Uterus (tissue), 4 donors: ENCODE measurements at places on chromosomes 7 and 10.

GRCh38 chr7:142788303-142789289 is 17.8 kb downstream of the PRSS2 start:
- H3K4me3 ChIP-seq, result no peak overlapping the region
- no peak overlapping the region for H3K27ac ChIP-seq
- no peaks in the 10 kb centered on the region for H3K36me3 ChIP-seq

- no peaks in the 10 kb centered on the region for H3K36me3 ChIP-seq
- DNase-seq, result no peak
- peak overlapping the region; percentile 7 for H3K27ac ChIP-seq
- H3K4me1 ChIP-seq, result peaks cover 9% of the 10 kb centered on the region
- H3K27me3 ChIP-seq, result no peaks in the 10 kb centered on the region
These were observed 142.1 kb downstream of the NEURL1 start for GRCh38 chr10:103635580-103635979.

- no peak for DNase-seq
- no peaks in the 10 kb centered on the region for H3K27me3 ChIP-seq
- no peak overlapping the region for H3K27ac ChIP-seq
- no peaks in the 10 kb centered on the region for H3K4me1 ChIP-seq
These were observed 123.1 kb upstream of the PITRM1 start for GRCh38 chr10:3295582-3296151.

GRCh38 chr10:6272126-6272525 is 69.4 kb downstream of the PFKFB3 start:
- no peaks in the 10 kb centered on the region for H3K27me3 ChIP-seq
- no peaks in the 10 kb centered on the region for H3K36me3 ChIP-seq
- H3K4me3 ChIP-seq, result no peak overlapping the region
- no peaks in the 10 kb centered on the region for H3K4me1 ChIP-seq
- DNase-seq, result no peak

GRCh38 chr10:90591629-90592028 is 266.2 kb downstream of the HTR7 start:
- no peak for DNase-seq
- no peaks in the 10 kb centered on the region for H3K36me3 ChIP-seq
- no peaks in the 10 kb centered on the region for H3K4me1 ChIP-seq
- no peak overlapping the region for H3K27ac ChIP-seq
- H3K27me3 ChIP-seq, result no peaks in the 10 kb centered on the region

GRCh38 chr10:129771576-129771975 is 192.5 kb downstream of the EBF3 start:
- H3K27me3 ChIP-seq, result no peaks in the 10 kb centered on the region
- no peak overlapping the region for H3K4me3 ChIP-seq
- peak; percentile 9 for DNase-seq
- no peak overlapping the region for H3K27ac ChIP-seq
- no peaks in the 10 kb centered on the region for H3K36me3 ChIP-seq

DNA sequence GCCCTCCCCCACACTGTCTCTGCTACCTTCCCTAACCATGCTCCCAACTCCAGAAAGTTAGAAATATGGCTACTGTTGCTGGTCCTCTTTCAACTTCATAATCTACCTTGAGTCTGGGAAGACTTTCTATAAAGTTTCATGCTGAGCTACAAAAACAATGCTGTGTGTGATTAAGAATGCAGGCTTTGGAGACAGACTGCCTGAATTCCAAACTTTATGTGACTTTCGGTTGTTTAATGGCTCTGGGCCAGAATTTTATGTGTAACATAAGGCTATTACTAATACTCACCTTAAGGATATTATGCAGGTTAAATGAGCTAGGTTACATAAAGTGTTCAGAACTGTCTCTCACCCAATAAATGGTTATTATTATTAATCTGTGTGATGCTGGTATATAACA is 19.1 kb downstream of the BET1 start:
- no peaks in the 10 kb centered on the region for H3K4me1 ChIP-seq
- DNase-seq, result no peak

GRCh38 chr10:29448125-29448524 is 159.3 kb downstream of the LYZL1 start:
- no peaks in the 10 kb centered on the region for H3K27me3 ChIP-seq
- H3K36me3 ChIP-seq, result no peaks in the 10 kb centered on the region
- no peak overlapping the region for H3K27ac ChIP-seq
- H3K4me3 ChIP-seq, result no peak overlapping the region

DNA sequence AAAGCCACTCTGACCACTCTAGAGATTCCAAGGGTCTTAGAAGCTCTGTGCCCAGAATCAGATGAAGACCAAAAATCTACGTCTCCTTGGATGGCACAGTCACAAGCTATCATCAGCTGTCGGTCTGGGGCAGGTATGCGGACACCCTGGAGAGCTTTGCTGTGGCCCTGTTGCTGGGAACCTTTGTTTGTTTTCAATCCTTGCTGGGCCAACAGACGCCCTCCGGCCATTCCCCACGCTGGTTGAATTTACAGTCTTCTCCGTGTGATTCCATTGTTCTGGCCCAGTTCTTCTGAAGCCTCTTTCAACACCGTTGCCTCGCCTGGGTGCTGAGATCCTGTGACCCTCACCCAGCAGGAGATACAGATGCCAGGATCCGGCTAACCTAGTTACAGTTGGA is 149.4 kb upstream of the PFKP start:
- H3K4me1 ChIP-seq, result no peaks in the 10 kb centered on the region
- DNase-seq, result no peak
- no peak overlapping the region for H3K27ac ChIP-seq

GRCh38 chr10:74262856-74263255 is 111.8 kb downstream of the ADK start:
- H3K27ac ChIP-seq, result no peak overlapping the region
- H3K4me1 ChIP-seq, result no peaks in the 10 kb centered on the region
- no peaks in the 10 kb centered on the region for H3K36me3 ChIP-seq

DNA sequence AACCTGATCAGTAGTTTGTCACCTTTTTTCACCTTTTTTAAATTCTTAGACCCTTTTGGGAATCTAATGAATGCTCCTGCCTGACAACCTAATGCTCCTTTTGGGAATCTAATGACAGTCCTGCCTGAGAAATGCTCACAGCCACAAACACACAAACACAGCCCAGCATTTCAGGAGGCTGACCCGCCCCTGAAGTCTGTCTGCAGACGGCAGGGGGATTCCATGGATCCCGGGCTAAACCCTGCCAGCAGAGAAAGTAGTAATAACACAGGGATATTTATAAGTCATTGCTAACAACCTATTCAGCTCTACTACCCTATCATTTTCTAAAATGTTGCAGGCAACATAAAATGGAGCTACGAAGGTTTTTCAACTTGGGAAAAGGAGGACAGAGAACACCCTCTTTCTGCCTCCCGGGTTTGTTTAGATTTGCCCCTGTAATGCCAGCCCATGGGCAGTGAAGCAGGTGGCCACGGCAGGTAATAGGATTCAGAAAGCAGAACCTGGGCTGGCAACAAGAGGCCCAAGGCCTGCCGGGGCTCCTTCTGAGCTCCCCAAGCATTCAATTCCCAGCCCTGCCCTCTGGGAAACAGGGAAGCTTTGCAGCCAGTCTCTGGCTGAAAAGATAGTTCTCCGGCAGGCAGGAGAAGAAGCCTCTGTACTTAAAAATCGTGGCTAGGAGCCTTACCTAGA is 65.2 kb downstream of the CREB3L2 start:
- no peak overlapping the region for H3K4me3 ChIP-seq
- H3K27ac ChIP-seq, result peak overlapping the region; percentile 84
- no peaks in the 10 kb centered on the region for H3K27me3 ChIP-seq
- no peak for DNase-seq
- H3K36me3 ChIP-seq, result no peaks in the 10 kb centered on the region
- peaks cover 16% of the 10 kb centered on the region for H3K4me1 ChIP-seq

DNA sequence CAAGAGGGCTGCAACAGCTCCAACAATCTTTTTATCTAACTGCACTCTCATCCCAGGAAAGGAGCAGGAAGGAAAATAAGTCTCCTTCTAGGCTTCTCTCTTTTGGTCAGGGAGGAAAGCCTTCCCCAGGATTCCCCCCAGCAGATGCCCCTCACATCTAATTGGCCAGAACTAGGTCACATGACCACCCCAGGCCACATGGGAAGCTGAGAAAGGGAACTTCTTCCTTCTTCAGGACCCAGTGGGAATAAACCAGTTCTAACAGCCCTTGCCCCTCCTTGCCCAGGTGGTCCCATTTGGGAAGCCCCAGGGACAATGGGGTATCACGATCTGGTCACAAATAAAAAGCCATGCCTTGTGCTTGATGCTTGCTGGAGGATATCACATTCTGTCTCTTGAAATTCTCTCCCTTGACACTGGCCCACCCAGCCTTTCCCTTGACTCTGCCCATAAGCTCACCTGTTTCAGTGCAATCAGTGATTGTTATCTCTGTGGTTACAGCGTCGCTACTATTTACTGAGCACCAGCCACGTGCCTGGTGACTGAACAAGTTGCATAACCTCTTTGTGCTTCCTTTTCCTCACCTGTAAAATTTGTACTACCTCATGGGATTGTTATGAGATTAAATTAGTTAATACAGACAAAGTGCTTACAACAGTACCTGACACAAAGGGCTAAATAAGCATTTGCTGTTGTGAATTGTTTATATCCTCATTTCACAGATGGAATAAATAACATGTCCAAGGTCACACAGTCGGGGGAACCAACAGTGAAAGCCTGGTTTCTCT is 9.0 kb upstream of the TACR2 start:
- no peaks in the 10 kb centered on the region for H3K36me3 ChIP-seq
- H3K4me1 ChIP-seq, result no peaks in the 10 kb centered on the region
- H3K27ac ChIP-seq, result peak overlapping the region; percentile 65
- no peaks in the 10 kb centered on the region for H3K27me3 ChIP-seq

DNA sequence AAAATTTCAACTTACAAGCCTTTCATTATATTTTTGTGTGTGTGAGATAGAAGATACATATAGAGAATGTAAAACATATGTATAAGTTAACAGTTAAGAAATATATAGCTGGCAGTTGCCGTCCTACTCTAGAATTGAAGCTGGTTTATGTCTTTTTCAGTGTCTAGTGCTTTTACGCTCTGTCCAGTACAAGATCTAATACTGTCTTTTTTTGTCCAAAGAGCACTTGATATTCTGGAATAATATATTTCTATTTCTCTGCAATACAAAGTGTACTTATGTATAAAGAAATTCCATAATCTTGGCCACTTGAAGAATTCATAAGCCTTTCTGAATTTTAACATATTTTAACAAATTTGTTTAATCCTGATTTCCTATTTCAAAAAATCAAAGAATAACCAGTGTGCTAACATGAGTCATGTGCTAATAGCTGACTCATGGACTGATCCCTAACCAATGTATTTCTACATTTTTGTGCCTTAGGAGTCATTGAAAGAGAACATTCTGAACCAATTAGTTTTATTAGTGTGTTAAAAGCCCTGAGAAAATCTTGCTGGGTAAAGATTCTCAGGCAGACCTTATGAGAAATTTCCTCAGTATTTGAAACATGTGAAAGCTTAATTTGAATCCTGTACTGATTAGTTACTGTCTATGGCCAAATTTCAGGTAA is 73.2 kb upstream of the CCAR1 start:
- DNase-seq, result no peak
- peak overlapping the region; percentile 67 for H3K27ac ChIP-seq
- no peak overlapping the region for H3K4me3 ChIP-seq
- no peaks in the 10 kb centered on the region for H3K27me3 ChIP-seq
- no peaks in the 10 kb centered on the region for H3K4me1 ChIP-seq

GRCh38 chr7:55152516-55152915 is 133.7 kb downstream of the EGFR start:
- H3K27me3 ChIP-seq, result no peaks in the 10 kb centered on the region
- H3K4me1 ChIP-seq, result no peaks in the 10 kb centered on the region
- H3K4me3 ChIP-seq, result no peak overlapping the region
- no peaks in the 10 kb centered on the region for H3K36me3 ChIP-seq
- no peak overlapping the region for H3K27ac ChIP-seq

DNA sequence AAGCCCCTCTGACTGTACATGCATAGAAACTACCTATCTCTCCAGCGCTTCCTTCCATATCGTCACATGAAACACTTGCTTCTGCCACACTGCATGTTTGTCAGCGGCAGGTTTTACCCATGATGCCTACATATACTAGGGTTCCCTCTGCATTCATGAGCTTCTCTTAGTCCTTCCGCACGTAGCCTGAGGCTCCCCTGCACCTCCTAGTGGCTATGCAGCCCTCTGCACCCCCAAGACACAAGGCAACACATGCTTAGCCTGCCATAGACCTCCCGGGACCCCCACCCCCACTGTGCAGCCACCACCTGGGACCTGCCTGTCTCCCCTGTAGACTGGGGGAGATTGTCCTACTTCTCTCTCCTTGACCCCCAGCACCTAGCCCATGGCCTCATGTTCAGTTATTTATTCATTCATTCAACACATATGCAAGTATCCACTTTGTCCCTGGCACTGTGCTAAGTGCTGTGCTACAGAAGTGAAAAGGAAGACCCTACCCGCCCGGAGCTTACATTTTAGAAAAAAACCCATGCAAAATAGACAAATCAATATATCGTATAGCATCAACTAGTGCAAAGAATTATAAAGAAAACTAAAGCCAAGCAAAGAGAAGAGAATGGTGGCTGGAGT is 23.5 kb downstream of the TMEM273 start:
- no peaks in the 10 kb centered on the region for H3K36me3 ChIP-seq
- H3K27ac ChIP-seq, result no peak overlapping the region
- DNase-seq, result peak; percentile 32
- H3K4me1 ChIP-seq, result no peaks in the 10 kb centered on the region
- no peak overlapping the region for H3K4me3 ChIP-seq
- no peaks in the 10 kb centered on the region for H3K27me3 ChIP-seq

DNA sequence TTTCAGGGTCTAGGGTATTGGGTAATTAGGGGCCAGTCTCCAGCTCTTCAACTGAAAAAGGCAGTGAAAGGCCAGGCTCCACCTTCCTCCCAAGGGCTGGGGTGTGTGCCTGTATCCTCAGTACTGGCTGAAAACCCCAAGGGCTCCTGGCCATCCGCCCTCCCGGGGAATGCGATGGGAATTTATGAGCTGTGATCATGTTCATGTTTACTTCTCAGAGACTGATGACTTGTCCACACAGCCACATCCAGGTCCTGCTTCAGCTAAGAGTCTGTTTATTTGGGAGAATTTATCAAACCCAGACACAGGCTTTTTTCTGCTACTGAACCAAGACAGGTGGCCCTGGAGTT is 91.7 kb downstream of the CCDC3 start:
- no peak overlapping the region for H3K27ac ChIP-seq
- H3K4me3 ChIP-seq, result no peak overlapping the region
- DNase-seq, result no peak
